Fibroblast of skin of scalp (primary cell): ENCODE measurements at places on chromosomes 1 and 21.

GRCh38 chr1:48294656-48295055 lies 72.1 kb downstream of the SLC5A9 start:
- DNase-seq: no peak

DNA sequence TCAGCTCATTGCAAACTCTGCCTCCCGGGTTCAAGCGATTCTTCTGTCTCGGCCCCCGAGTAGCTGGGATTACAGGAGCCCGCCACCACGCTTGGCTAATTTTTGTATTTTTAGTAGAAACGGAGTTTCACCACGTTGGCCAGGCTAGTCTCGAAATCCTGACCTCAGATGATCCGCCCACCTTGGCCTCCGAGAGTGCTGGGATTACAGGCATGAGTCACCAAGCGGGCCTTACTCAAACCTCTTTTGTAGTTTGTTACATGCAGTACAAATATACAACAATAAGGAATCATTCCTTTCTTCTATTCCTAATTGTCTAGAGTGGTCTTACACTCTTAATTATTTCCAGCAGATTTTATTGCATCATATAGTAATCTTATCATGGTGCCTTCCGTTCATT lies 16.6 kb downstream of the SPATA17 start:
- no peak for DNase-seq

DNA sequence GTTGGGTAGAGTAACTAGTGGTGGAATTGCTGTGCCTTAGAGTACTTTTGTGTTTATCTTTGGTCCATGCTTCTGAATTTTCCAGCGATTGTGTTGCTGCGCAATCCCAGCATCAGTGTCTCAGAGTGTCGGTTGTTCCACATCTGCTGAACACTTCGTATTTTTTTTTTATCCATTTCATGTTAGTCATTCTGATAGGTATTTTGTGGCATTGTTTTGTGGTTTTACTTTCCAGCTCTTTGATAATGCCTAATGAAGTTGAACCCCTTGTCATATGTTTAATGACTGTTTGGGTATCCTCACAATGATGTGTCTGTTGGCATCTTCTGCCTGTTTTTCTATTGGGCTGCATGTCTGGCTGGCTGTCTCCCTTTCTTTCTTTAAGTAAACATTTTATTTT lies 13.6 kb downstream of the TUFT1 start:
- DNase-seq: no peak

DNA sequence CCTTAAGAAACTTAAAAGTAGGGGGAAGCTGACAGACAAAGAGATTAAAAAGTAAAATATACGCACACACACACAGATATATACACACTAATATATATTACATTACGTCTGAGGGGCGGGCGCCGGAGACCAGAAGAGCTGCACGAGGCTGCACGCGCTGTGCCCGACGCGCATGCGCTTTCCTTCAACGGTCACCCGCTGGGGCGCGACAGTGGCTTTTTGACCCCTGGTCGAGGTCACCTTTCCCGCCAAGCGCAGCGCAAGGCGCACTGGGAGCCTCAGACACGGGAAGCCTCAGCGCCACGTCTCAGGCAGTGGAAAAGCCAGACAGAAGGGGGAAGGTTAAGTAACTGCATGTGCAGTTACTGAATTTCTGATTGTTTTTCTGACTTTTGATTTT lies at the start of gene HORMAD1:
Gene HORMAD1, minus strand, starts transcription at position 193 of the 400 bp plus-strand sequence. CDS start 1,390 bp downstream, outside the sequence.
- no peak for DNase-seq

DNA sequence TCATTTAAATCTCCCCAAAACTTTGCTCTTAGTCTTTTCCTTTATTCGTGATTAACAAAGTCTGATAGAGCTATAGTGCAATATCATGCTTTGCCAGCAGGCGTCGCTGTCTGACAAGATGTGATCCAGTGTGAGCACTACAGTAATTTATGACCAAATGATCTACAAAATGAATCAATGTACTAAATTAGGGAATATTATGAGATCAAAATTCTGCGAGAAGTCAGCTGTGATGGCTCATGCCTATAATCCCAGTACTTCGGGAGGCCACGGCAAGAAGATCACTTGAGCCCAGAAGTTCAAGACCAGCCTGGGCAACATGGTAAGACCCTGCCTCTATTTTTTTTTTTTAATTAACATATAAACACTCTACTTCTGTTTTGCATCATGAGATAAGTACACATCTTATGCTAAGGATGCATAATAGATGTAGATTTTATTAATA lies 3.6 kb upstream of the SPSB1 start:
- DNase-seq: peak; percentile 75

DNA sequence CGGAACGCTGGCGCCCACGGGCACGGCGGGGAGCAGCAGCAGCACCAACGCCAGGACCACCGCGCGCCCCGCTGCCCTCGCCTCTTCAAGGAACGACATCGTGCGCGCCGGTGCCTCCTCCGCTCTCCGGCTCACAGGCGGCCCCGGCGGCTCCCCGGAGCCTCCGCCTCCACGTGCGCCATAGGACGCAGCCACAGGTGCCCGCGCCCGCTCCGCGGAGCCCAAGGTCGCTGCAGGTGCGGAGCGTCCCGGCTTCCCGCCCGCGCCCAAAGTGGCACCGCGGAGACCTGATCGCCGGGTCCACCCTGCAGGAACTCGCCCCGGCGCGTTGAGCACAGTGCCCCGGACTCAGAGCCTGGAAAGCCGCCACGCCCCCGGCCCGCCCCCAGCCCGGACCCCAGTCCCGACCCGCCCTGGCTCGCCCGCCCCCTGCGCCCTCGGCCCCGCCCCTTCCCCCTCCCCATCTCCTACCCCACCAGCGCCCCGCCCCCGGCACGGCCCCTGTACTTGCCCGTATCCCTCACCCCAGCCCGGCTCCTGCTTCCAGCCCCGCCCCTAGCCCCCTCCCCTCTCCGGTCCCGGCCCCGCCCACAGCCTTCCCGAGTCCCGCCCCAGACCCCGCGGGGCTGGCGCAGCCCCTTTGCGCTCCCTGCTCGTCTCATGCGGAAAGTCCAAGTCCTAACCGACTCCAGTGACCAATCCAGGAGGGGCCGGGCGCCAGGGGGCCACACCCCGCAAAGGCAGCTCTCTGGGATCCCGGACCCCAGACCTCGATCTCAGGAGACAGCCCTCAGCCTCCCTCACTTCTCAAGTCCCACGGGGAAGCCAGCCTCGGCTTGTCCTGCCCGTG lies at the start of gene MEGF6:
Gene MEGF6, minus strand, starts transcription at position 339 of the 850 bp plus-strand sequence. Its CDS starts 240 bp downstream, at position 99.
- peak; percentile 40 for DNase-seq

DNA sequence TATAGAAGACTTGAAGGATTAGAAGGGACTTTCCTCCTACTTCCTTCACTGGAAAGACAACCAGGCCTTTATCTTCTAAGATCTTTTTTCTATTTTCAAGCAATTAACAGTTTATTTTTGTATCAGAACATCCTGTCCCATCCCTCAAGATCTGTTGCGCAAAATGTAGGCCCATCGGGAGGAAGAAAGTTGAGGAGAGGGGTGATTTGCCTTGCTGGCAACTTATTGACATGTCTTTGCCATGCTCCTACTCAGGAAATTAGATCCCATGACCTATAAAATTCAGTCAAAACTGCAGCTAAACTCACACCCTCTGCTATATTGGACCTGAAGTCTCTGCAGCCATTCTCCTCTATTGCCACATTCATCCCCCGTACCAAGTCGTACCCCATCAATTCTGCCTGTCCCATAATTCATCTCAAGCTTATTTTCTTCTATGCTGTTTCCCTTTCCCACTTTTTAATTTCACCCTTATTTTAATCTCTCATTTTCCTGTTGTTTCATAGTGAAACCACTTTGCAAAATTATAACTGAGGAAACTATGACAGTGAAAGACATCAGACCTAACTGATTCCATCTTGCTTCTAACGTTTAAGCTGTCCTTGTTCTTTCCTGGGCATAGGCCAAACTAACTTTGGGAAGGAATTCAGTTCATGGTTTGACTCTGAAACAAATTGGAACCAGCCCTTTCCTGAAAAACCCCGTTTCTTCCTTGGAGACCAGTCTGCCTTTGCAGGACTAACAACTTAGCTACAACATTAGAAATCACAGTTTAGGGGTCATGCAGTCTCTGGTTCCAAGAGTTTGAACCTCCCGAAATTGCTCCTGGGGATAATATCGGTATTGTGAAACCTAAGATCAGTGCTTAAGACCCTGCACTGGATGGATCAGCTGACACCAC lies 195.7 kb upstream of the PTBP2 start:
- no peak for DNase-seq

DNA sequence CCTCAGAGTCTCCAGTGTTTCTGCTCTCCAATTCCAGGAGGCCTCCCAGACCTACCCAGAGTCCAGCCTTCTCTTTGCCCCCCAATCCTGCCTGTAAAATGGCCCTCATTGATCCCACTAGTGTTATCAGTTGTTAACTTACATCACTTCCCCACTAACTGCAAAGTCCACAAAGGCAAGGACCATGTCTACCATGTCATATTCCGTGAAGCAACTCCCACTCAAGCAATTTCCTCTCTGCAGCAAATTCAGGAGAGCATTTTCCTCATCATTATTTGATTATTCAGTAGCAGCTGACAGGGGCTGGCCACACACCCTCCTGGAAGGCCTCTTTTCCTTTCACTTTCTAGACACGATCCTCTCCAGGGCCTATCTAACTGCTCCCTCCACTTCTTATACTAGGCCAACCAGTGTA lies 153.5 kb downstream of the RERE start:
- peak; percentile 34 for DNase-seq

- DNase-seq: no peak
Measured at GRCh38 chr1:18940303-18941020, 16.0 kb downstream of the IFFO2 start.

- no peak for DNase-seq
Measured at GRCh38 chr1:58929671-58930325, 146.0 kb upstream of the JUN start.

GRCh38 chr1:232260861-232261260 lies 369.1 kb downstream of the SIPA1L2 start:
- DNase-seq: no peak

DNA sequence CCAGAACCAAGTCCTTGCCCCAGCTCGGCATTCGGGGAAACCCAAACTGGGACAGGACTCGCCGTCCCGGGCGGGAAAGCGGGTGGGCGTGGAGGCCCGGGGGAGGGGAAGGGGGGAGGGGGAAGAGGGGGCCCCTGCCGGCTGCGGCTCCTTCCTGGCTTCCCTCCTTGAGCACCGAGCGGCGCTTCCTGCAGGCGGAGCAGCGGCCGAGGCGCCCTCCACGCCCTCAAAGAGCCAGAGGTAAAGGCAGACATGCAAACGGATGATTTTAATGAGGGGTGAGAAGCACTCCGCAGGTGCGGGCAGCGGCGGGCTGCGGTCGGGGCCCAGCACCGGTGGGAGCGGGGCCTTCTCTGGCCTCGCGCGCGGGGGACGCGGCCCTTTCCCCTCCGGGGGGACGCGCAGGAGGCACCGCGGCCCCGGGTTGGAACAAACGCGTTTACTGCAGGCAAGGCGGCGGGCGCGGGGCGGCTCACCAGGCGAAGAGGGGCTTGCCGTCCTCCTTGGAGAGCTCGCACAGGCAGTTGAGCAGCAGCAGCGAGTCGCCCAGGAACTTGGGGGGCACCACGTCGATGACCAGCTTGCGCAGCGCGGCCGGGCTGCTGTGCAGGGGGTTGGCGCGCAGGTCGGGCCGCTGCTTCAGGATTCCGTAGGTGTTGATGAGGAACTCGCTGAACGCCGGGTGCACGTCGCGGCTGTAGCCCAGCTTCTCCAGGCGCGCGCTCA lies 5.7 kb upstream of the FTCD start:
- no peak for DNase-seq

DNA sequence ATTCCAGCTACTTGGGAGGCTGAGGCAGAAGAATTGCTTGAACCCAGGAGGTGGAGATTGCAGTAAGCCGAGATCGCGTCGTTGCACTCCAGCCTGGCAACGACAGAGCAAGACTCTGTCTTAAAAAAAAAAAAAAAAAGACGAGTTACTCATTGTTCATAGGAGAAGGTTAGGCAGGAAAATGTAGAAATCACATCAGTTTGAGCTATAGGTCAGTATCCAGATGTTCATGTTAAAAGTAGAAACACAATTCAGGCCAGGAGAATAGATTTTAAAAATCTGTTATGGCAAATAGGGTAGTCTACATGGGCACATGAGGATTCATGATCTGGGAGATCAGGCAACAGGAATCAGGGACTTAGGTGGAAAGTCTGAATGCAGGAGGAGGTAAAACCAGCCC lies 57.7 kb downstream of the SELENOF start:
- DNase-seq: no peak

- no peak for DNase-seq
Measured at GRCh38 chr1:147717051-147717705, 43.2 kb downstream of the GJA5 start.

- no peak for DNase-seq
Measured at GRCh38 chr1:85447006-85447943, 17.7 kb downstream of the DDAH1 start.

GRCh38 chr1:93552741-93553455 lies 105.0 kb downstream of the FNBP1L start:
- DNase-seq: peak; percentile 95

- peak; percentile 89 for DNase-seq
Measured at GRCh38 chr1:226679853-226680516, 59.1 kb downstream of the ITPKB start.

DNA sequence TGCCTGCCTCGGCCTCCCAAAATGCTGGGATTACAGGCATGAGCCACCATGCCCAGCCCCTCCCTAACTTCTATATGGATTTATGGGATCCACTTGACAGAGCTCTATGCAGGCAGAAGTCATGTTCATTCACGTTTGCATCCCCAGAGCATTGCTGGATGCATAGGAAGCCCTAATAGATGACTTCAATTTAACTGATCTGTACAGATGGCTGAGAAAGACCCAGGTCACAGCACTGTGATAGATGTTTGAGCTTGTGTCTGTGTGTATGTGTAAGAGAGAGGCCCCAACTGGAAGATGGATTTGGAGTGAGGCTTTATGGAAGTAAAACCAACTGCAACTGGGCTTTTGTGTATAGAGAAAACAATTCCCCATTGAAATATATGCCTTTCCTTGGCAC lies 30.9 kb upstream of the PLXNA2 start:
- DNase-seq: no peak

- DNase-seq: peak; percentile 40
Measured at GRCh38 chr1:202807451-202807925, 733 bp downstream of the KDM5B start.

DNA sequence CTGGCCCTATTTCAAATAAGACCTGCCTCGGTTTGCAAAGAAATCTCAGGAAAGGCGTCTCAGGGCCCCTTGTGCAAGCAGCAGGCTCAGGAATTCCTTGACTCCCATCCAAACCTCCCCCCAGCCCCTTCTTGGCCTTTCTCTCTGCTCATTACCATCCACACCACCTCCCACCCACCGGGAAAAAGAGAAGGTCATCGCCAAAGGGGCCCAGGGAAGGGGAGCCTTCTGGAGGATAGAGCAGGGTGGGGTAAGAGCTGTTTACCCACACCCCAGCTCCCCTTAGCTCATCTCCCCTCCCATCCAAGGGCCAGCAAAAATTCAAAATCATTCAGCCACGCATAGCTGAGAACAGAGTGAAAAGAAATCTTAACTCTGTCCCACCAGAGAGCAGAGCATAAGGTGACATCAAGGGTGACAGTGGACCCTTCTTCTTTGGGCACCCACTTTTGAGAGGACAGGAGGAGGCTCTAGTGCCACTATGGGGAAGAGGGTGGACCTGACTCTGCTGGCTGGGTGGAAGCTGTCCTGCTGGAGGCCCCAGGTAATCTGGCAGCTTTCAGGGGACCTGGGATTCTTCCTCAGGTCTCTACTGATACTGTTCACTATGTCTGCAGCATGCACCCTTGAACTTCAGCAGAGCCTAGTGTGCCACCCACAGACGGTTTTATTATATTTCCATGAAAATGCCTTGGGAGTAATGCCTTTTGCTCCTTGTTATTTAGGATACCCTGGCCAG lies 3.9 kb upstream of the WNT2B start:
- DNase-seq: no peak
